ENCODE measurements at places on chromosomes 3 and 15.

GRCh38 chr3:15983693-15984092 lies 185.9 kb upstream of the ANKRD28 start:
- DNase-seq, result no peak

GRCh38 chr3:127440384-127440783 lies 150.1 kb downstream of the TPRA1 start:
- no peak for DNase-seq

GRCh38 chr3:53230041-53230621 lies 25.7 kb downstream of the TKT start:
- no peak for DNase-seq

DNA sequence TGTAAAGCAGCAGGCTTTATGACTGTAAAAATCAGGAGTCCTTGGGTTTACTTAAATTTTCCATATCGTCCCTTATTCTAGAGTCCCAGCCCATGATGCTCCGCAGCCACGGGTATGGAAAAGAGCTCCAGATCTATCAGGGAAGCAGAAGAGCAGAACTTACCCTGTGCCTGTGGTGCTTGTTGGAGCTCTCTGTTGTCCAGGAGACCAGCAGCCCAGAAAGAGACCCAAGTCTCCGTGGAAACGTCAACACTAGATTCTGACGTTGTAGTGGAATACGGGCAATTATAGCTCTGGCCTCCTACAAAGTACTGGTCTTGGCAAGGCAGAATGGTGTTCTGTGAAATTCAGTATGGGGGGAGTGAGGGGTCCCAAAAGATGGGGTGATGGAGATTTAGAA lies 2.0 kb downstream of the GMNC start:
- no peak for DNase-seq

- DNase-seq, result no peak
Measured at GRCh38 chr3:27758083-27758482, 36.0 kb upstream of the EOMES start.

- DNase-seq, result no peak
Measured at GRCh38 chr3:42402394-42403096, 7.9 kb downstream of the LYZL4 start.

DNA sequence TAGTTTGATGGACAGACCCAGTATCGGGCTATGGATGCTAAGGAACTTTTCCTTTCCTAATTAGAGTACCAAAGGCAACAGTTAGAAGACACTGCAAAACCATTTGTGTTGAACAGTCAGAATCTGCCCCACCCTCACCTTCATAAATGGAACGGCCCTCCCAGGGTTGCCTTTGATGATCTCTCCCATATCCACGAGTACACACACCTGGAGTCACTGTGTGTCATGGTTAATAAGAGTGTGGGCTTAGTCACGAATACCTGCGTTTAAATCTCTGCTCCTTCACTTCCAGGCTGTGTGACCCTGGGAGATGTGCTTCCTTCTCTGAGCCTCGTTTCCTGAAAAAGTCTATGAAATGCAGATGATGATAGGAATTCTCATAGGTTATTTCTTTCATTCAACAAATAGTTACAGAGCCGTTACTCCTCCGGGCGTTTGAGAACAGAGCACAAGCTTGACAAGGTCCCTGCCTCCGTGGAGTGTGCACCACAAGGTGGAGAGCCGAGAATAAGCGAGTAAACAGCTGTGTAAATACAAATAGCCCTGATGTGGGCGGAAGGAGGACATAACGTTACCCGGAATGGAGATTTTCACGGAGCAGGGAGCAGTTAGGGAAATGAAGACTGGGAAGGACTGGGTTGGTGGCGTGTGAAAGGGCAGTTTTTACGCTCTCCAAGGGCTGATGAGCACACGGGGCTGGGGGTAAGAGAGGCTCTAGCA lies 6.7 kb downstream of the SLC51A start:
- no peak for DNase-seq

- no peak for DNase-seq
Measured at GRCh38 chr3:107822308-107822707, 268.5 kb downstream of the CD47 start.

- DNase-seq, result no peak
Measured at GRCh38 chr3:142445816-142446254, 2.0 kb downstream of the XRN1 start.

DNA sequence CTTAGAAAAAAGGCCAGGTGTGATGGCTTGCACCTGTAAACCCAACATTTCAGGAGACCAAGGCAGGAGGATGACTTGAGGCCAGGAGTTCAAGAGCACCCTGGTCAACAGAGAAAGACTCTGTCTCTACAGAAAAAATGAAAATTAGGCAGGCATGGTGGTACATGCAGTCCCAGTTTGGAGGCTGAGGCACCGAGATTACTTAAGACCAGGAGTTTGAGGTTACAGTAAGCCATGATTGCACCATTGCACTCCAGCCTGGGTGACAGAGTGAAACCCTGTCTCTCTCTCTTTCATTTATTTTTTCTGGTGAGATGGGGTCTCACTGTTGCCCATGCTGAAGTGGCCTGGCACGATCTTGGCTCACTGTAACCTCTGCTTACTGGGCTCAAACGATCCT lies 24.7 kb downstream of the IP6K1 start:
- no peak for DNase-seq

DNA sequence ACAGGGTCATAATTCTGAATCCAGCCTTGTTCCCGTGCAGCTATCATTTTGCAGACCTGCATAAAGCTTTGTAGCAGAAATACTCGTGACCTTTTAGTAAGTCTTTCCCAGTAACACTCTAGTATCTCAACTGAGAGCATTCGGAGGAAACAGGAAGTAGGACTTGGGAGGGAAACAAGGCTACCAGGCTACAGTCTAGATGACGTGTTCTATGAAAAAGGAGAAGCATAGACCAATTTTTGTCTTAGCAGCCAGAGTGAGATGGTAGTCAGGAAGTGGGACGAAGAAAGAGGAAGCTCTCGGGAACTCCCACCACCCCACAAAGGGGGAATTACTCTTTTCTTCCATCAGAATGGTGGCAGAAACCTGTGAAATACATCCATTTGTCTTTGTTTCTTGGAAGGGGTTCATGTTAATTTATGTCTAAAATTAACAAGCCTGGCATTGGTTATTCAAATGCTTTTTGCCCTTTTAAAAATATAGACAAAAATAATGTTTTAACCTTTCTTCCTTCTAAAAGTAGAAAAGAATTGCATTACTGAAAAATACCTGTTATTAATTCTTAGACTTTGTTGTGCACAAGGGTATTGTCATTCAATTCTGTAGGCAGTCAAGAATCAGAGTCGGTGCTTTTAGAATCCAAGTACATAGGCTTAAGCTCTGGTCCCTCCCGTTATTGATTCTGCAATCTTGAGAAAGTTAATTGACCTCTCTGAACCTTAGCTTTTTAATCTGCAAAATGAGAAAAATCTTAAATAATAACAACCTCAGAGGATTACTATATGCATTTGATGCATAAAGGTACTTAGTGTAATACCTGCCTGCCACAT lies 1.6 kb upstream of the SUCNR1 start:
- no peak for DNase-seq

DNA sequence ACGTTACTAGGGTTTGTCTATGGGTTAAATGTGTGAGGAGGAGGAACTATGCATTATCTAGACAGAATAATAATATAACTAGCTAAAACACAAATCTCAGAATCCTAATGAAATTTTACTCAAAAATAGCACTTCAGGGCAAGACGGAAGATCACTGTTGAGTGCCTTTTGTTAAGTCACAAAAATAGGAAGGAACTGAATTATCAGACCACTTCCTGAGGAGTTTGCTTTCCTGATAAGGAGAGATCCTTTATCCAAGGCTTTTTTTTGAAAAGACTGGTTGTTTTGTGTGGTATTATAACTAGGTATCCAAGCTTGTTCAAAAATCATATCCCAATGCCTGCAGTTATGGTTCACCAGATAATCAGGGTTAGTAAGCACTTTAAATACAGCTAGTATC lies 34.6 kb downstream of the NR2E3 start:
- DNase-seq, result no peak

GRCh38 chr3:126360046-126360713 lies 3.0 kb upstream of the KLF15 start:
- DNase-seq, result no peak

GRCh38 chr3:169527507-169527906 lies 136.0 kb downstream of the MECOM start:
- DNase-seq, result no peak

DNA sequence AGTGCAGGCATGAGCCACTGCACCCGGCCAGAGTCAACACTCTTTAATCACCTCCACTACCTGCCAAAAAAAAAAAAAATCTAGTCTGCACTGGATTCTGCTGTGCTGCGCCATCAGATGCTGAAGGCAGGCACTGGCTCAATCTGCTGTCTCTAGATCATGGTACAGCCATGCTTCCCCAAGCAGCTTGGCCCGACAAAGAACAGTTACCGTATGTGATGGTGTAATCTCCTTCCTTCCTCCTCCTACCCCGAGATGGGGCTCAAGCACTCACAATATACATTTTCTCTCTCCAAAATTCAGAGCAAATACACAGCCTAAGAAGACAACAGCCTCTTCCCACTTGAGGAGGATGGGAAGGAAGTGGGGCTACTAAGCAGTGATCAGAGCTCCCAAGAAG lies 45.1 kb downstream of the DAPK2 start:
- no peak for DNase-seq

- no peak for DNase-seq
Measured at GRCh38 chr15:43872416-43873020, 45.7 kb downstream of the WDR76 start.

- DNase-seq, result no peak
Measured at GRCh38 chr15:85407421-85408269, 27.2 kb downstream of the AKAP13 start.

DNA sequence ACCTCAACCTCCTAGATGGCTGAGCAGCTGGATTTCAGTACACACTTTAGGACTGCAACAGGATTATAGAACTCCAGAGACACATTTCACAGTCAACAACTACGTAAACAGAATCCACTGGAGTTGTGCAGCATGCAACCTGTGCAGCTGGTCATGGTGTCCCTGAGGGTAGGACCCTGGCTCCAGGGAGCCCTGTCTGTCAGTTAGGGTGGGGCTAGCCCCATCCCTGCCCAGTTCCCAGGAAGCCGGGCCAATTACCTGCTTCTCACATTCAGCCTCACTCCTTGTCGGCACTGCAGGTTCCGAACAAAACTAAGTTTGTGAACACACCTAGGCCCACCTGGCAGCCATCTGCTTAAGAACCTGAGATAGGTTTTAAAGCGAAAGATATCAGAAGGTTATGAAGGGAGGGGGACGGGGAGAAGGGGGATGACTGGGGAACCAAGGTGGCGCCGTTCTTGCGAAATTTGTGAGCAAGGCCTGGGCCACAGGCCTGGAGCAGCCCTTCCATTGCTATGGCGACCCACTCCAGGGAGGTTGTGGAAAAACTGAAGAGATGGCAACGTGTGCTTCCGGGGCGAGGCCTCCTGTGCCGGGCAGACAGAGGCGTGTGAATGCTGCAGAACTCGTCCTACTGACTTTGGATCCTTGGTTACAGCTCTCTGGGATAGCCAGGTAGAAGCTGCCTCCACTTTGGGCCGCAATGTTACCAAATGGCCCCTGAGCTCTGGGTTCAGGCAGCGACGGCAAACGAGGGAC lies 25.3 kb downstream of the ACSBG1 start:
- no peak for DNase-seq

GRCh38 chr3:12302564-12302963 lies 13.7 kb downstream of the PPARG start:
- no peak for DNase-seq

Measured in activated CD8-positive, alpha-beta memory T cell treated with anti-CD3 and anti-CD28 coated beads for 1 hour (primary cell).